ENCODE measurements at places on chromosomes 6 and 20.

DNA sequence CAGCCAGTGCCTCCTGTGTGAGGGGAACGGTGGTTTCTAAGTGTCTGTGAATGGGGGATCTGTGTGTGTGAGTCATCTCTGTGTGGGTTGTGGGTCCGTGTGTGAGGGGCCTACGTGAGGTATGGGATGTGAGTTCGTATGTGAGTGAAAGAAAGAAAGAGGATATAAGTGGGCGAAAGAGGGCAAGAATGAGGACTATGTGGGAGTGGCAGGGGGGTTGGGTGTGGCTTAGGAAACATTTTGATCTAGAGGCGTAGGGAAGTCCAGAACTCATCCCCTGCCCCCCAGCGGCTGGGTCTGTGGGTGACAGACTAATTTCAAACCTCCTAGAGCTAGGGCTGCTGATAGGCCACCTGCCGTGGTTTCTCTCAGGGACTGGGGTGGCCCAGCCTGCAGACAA, 35.5 kb downstream of the DHX35 start:
- DNase-seq, result peak; percentile 48

DNA sequence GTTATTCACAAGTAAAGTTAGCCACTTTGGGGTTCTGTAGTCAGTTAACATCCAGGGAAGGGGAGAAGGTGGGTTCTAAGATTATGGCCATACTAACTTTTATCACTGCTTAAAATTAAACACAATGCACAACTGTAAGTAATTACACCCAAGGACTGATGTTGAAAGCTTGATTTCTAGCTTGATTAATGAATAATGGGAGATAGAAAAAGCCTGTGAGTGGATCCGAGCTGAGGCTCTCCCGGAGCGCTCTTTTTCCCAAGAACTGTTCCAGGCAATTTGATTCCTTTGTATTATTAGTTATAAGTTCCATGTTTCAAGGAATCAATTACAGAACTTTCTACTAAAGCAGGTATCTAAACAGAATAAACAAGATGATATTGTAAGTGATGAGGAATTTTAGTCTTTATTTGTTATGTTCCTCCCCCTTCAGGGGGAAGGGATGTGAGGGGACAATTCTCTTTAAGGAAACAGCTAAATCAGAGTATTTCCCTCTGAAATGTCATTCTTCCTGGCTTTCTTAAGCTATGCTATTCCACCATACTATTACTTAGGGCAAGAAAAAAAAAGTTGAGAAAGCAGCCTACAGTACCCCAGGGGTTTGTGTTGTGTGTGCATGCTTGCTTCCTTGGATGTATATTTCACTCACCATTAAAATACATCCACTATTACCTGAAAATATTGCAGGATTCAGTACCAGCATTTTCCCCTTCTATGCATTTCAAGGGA, 3.8 kb downstream of the TSHZ2 start:
- no peak for DNase-seq

GRCh38 chr6:1437553-1438406, 48.4 kb downstream of the FOXF2 start:
- no peak for DNase-seq

- no peak for DNase-seq
Measured at GRCh38 chr6:108677357-108677756, 116.6 kb downstream of the FOXO3 start.

DNA sequence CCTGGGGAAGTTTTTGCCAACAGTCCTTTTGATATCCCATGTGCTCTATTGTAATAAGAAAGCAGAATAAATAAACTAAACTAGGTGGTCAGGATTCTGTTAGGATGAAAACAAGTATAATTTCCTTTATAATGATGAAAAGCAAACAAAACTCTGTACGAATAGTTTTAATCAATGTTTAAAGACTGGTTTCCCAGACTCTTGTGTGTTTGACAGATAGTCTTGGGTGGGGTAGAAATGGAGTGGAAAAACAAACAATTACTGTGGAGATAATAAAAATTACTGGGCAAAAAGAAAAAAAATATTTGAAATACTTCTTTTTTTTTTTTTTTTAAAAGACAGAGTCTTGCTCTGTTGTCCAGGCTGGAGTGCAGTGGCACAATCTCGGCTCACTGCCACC, 152.1 kb upstream of the FLRT3 start:
- no peak for DNase-seq

DNA sequence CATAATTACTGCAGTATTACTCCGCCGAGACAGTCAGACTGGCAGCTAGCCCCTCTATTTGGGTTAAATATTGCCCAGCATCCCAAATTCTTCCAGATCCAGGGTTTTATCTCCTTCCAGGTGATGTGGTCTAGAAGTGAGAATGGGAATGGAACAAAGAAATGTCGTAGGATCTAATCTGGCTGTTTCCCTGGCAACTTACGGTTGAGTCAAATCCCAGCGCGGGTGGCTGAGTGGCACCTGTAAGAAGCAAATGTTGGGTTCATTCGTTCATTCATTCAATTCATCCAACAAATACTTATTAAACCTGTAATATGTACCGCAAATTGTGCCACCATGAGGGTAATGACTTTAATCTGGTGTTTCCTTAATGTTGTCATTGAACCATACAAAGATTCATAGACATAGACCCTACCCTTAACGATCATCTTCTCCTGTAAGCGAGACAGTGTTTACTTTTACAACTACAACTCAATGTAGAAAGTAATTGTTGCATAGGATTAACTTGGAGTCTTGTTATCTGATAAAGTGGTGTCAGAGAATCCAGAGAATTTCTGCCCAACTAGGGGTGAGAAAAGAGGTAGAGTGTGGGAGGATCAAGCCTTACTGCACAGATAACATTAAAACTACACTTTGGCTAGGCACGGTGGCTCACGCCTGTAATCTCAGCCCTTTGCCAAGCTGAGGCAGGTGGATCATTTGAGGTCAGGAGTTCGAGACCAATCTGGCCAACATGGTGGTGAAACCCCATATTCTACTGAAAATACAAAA, 91.3 kb upstream of the ADGRF1 start:
- no peak for DNase-seq

DNA sequence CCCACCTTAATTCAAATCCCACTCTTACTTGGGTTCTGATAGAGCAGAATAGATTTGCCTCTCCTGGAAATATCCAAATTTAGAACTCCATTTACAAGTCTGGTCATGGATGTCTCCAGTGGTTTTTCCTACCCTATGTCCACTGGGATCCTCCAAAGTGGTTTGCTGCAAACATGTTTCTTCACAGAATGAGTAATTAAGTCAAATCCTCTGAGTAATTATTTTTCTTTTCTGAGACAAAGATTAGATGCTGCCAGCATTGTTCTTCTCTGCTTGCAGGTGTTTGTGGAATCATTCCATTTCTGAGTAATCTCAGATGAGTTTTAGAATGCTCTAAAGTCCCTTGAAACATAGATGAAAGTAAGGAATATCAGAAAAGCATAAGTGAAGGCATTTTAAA, 21.9 kb downstream of the DTD1 start:
- DNase-seq, result no peak

- no peak for DNase-seq
Measured at GRCh38 chr20:18174906-18175683, 37.4 kb downstream of the KAT14 start.

DNA sequence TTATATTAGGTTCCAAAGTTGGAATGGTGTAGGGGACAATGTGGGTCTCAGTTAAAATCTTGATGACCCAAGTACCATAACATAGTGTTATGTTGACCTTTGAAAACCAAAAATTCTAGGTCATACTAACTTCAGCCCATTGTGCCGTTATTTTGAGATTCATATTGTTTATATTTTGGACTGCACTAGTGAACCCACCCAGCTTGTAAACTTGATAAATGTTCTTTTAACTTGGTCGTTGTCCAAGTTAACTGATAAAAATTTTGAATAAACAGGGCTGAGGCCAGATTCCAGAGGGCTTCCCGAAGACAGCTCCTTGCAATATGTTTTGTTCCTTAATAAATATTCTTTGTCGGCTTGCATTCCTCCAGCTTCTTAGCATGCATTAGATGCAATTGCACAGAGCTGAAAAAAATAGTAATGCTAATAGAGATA, 90.3 kb downstream of the BCAS1 start:
- no peak for DNase-seq

DNA sequence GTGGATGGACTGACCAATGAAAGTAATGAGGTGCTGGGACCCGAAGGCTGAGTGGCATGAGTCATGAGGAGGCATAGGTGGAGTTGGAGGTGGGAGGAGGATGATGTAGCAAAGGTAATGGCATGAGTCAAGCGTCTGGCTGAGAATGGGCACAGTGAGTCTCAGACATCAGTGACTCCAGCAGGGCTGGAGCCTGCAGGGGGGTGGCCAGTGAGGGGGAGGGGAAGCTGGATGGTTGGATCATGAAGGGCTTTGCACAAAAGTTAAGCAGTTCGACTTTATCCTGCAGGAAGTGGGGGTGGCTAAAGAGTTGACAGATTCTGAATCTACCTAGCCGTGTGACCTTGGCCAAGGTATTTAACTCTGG, 99.0 kb upstream of the IYD start:
- DNase-seq, result no peak

GRCh38 chr20:47730744-47731143, 54.5 kb downstream of the SULF2 start:
- DNase-seq, result no peak

- no peak for DNase-seq
Measured at GRCh38 chr6:138677538-138677937, 96.0 kb upstream of the CCDC28A start.

DNA sequence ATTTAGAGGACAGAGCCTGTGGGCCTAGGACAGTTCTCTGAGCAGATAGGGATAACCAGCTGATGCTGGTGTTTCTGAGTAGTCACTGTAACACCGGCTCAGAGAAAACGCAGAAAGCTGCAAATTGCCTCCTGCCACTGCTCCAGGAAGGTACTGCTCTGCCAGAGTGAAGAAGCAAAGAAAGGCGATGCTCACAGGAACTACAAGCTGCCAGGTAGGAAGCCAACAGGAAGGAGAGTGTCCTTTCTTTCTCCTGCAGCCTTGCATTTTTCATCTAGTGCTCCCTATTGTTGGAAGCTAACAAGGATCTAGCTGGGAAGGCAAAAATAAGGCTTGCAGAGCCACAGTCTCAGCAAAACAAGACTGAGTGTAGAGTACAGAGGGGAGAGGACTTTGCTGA, 70.7 kb upstream of the RAB32 start:
- DNase-seq, result no peak

DNA sequence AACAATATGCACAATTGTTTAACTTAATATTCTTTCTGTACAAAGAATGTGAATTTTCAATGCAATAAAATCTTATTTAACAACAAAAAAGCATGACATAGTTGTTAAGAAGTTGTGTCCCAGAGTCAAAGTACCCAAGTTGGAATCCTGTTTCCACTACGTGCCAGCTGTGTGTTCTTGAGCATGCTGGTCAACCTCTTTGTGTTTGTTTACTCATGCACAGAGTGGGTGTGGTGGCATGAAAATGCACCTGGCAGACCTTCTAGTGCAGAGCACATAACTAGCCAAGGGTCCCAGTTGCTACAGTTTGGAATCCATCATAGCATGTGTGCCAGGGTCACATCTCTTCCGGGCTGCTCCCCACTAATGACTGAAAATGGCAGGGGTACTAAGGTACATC, 24.7 kb upstream of the MOCS1 start:
- DNase-seq, result no peak

DNA sequence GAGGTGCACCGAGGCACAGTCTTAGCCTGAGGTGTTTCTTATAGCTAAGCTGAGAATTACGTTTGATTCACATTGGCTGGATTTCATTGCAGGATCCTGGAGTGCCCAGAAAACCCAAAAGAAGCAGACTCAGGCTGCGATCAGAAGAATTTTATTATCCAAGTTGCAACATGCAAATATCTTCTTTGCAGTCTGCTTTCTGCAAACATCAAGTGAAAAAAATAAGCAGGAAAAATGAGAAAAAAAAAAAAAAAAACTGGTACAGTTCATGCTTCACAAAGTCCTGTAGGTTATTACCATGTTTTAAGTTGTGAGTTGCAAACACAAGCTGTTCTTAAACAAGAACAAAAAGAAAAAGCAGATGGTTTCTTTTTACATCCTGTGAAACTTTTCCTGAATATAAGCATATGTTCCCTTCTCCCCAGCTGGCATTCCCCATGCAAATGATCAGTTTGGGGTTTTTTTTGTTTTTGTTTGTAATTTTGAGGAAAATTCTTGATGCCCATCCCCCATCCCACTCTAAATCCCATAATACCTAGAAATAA, 349.0 kb downstream of the CBLN4 start:
- no peak for DNase-seq

- no peak for DNase-seq
Measured at GRCh38 chr20:17228624-17229061, 1.8 kb downstream of the PCSK2 start.

- no peak for DNase-seq
Measured at GRCh38 chr6:2448826-2449571, 203.6 kb upstream of the GMDS start.

GRCh38 chr20:45345104-45345936, 2.9 kb downstream of the SDC4 start:
- DNase-seq, result no peak

- no peak for DNase-seq
Measured at GRCh38 chr6:62805431-62805830, 405.8 kb upstream of the FKBP1C start.

DNA sequence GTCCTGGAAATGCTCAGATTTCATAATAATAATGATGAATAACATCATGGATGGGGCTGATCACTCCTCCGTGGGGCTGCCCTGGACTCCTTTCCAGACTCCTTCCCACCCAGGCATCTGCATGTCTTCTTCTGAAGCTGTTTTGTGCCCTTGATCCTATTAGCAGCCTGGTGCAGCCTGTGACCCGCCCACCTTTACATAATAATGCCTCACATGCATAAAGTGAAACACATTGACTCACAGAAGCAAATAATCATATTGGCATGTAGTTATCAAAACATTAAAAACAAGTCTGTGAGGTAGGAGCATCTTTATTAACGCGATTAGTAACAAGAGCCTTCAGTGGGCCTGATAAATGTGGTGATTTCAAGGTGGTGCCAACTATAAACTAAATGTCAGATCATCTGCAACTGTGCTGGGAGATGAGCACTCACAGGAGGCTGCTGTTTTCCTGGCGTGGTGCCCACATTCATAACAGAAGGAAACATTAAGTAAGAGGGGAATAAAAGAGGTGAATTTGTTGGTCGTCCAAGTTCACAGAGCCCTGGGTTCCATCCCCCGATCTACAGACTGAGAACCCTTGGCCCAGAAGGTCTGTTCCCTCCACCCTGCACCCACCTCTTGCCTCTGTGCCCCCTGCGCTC, 344.7 kb downstream of the CDH4 start:
- no peak for DNase-seq

GRCh38 chr6:100721256-100721655, 159.9 kb downstream of the ASCC3 start:
- DNase-seq, result no peak

- no peak for DNase-seq
Measured at GRCh38 chr20:56424931-56425330, 12.9 kb downstream of the CASS4 start.

DNA sequence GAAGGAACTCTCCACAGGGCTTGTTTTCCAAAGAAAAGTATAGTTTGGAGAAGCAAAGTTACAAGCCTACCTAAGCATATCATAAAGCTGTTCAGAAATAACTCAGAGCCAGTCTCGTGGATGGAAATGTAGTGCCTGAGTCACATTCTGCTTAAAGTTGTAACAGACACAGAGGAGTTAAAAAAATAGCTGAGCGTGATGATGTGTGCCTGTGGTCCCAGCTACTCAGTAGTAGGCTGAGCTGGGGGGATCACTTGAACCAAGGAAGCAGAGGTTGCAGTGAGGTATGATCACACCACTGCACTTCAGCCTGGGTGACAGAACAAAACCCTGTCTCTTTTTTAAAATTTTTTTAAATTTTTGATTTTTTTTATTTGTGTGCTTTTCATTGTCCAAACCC, 6.6 kb downstream of the ALDH5A1 start:
- DNase-seq, result no peak

Data from stimulated activated CD4-positive, alpha-beta T cell treated with anti-CD3 and anti-CD28 coated beads, Interleukin-4, amount 100 ng/mL, for 4 hours (primary cell).